ENCODE measurements at places on chromosomes 3 and 15. TPM values are rescaled to one million over a fixed set of nuclear protein-coding genes. Genes with fewer than 3 reads are reported as not detected.

Gene ADAMTSL3
- 0.87 TPM for total RNA-seq

- H3K4me3 ChIP-seq, result no peak overlapping the region
- H3K27me3 ChIP-seq, result no peaks in the 10 kb centered on the region
- no peak for DNase-seq
- H3K36me3 ChIP-seq, result no peaks in the 10 kb centered on the region
- H3K4me1 ChIP-seq, result peaks cover 23% of the 10 kb centered on the region
Measured at GRCh38 chr3:120793601-120794000, 51.1 kb downstream of the GTF2E1 start.

GRCh38 chr3:17986348-17986816 is 244.0 kb upstream of the TBC1D5 start:
- H3K27me3 ChIP-seq, result no peaks in the 10 kb centered on the region
- no peak overlapping the region for H3K27ac ChIP-seq
- no peak overlapping the region for H3K4me3 ChIP-seq
- DNase-seq, result no peak

DNA sequence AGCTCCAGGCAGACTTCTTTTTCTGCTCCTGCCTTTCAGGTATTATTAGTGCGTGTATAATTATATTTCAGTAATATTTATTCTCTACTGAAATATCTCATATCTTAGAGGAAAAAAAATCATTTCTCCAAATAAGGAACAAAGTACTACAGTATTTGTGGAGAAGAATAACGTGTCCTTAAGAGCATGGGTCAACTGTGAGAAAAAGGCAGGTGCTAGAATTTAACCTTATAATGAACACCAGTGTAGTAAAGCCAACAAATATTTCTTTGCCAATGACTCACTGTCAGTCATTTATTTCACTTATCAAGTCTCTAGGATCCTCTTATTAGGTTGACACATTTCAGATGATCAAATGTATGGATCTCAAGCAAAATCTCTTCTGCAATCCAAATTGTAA is 183.4 kb downstream of the GREM1 start:
- no peak for DNase-seq
- no peaks in the 10 kb centered on the region for H3K36me3 ChIP-seq
- H3K4me1 ChIP-seq, result peaks cover 40% of the 10 kb centered on the region
- H3K27ac ChIP-seq, result no peak overlapping the region
- no peak overlapping the region for H3K4me3 ChIP-seq

GRCh38 chr3:188111002-188111584 is 42.9 kb upstream of the LPP start:
- H3K4me1 ChIP-seq, result peaks cover 14% of the 10 kb centered on the region
- no peak for DNase-seq
- no peak overlapping the region for H3K27ac ChIP-seq
- no peaks in the 10 kb centered on the region for H3K36me3 ChIP-seq
